ENCODE measurements at places on chromosomes 12 and 14. TPM values are rescaled to one million over a fixed set of nuclear protein-coding genes. Genes with fewer than 3 reads are reported as not detected.

DNA sequence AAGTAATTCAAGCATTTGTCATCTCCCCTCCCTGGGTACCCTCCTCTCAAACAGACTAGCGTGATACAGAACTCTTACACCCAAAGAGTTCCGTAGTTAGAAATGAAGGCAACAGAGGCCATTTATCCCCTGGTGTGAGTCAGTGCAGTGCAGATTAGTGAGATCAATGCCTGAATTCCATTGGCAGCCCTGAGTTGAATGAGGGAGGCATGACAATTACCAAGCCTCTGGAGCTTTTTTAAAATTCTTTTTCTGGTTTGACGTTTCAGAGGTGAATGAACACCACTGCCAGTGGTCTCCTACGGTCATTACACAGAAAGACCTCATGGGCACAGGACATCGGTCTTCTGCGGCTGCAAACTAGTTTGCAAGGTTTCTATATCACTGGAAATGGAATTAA, 94.4 kb downstream of the PRIMA1 start:
- DNase-seq: no peak

DNA sequence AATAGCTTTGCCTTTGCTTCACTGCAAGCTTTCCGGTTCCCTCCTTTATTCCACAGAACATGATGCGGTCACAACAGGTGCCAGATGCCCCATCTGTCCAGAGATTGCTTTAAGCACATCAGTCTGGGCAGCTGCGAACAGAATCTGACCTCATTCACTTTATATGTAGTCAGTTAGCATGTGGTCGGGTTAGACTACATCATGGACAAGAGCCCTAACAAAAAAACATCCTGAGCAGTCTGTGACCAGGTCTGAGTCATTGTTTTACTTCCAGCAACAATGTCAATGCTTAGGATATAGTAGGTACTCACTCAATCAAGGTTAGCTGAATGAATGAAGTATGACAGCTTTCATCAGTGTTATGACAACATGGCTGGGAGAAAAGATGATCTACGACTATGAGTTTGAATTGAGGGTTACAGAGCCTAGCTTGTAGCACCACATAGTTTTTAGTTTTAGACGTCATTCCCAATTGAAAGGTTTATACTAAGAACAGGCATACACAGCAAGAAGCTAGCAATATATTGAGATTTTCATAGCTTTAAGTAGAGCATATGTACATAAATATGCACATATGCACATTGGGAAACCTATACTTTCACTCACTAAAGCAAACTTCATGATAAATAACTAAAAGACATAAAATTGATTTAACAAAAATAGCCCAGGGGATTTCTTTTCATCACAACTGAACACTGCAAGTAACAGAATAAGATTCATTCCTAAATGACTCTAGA, 64.2 kb upstream of the TMCC3 start:
- no peak for DNase-seq

DNA sequence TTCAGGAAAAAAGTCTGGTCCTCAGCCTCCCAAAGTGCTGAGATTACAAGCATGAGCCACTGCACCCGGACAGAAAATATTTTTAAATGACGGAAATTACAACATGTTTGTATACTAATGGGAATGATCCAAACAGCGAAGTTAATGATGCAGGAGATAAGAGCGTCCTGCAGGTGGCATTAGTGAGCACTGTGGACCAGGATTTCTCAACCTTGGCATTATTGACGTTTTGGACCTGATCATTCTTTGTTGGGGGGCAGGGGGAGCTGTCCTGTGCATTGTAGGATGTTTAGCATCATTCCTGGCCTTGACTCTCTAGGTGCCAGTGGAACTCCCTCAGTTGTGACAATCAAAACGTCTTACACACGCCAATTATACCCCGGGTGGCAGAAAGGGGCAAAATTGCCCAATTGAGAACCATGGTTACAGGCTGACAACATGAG, 34.1 kb downstream of the SCFD1 start:
- peak; percentile 39 for DNase-seq

GRCh38 chr12:46965880-46966279, 113.5 kb upstream of the PCED1B start:
- DNase-seq: no peak

DNA sequence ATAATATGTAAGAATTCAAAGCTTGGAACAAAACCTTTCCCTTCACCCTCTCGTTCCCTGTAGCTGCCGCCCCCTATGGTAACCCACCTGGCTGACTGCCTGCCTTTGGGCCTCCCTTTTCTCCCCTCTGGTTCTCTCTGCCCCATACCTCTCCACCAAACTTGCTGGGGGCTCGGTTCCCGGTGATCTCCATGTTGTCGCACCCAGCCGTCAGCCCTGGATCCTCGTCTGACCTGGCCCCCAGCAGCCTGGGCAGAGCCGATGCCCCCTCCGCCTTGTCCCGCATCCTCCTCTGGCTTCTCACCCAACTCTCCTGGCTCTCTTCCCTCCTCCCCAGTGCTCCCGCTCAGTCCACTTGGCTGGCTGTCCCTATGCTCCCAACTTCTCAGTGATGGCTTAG, 4.5 kb downstream of the CYP46A1 start:
- no peak for DNase-seq

GRCh38 chr14:32104803-32105202, 27.7 kb downstream of the ARHGAP5 start:
- no peak for DNase-seq

GRCh38 chr12:122111089-122111641, 32.6 kb downstream of the MLXIP start:
- no peak for DNase-seq

- no peak for DNase-seq
These were observed 50.4 kb downstream of the DYRK2 start for GRCh38 chr12:67698672-67699581.

GRCh38 chr12:19799216-19799615, 359.9 kb downstream of the AEBP2 start:
- DNase-seq: no peak

- no peak for DNase-seq
These were observed 25.1 kb downstream of the C12orf42 start for GRCh38 chr12:103470664-103471063.

DNA sequence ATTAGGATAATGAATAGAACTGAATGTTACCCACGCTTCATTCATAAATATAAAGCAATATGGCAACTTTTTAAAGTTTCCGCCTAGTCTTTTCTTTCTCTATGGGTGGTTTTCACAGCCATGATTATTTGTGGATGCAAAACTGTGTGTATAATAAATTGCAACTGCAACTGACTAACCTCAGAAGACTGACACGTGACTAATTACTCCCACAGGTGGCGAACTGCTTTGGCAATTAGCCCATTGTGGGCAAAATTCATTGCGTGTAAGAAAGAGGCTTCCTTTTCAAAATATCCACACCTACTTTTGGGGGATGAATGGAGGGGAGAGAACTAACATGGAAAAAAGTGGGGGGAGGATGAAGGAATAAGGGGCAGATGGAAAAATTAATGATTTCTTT, 79.0 kb downstream of the SLC25A21 start:
- no peak for DNase-seq

- DNase-seq: peak; percentile 70
These were observed 27.9 kb downstream of the RHOF start for GRCh38 chr12:121765573-121765972.

GRCh38 chr12:92977326-92977725, 48.2 kb upstream of the EEA1 start:
- DNase-seq: no peak

DNA sequence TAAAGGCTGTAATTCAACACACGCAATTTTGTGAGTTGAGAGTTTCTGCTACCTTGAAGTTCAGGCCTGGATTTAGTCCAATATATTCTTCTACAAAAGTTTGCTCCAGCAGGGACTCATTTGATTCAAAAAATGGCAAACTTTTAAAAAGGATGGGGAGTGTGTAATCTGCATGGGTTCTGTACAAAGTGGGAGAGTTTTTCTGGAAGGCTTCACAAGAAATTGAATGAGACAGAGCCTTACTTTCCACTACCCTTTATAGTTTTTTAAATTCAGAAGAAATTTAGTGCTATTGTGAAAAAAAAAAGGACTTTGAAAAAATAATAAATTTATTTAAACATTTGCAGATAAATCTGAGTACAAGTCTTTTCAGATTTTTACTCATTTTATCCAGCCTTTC, 116.9 kb downstream of the METTL25 start:
- DNase-seq: no peak

DNA sequence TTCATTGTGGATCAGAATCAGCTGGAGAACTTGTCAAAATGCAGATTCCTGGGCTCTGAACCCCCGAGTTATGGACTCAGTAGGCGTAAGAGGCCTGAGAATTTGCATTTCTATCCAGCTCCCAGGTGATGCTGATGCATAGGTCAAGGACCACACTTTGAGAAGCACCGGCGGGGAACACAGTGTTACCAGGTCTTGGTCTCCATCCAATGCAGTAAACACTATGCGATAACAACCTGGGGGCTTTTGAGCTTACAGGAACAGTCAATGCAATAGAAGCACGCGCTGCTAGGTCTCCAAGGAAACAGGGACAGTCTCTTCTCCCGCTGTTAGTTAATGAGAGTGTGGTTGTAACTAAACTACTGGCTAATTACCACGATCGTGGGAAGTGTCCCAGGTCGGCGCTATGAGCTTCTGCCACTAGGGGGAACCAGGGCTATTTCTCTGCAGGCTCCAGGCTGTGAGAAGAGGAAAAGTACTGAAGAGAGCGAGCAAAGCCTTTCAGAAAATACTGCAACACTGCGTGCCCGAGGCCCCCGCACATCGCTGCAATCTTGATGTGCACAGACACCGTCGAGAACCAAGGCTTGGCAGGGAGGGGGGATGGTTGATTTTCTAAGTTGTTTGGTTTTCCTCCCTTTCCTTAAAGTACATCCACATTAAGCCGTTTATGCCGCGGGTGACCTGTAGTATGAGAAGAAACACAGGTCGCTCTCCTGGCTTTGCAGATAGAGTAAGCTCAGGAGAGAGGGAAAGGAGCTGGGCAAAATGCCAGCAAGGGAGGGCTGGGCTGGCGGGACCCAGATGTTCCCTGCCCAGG, 52.0 kb upstream of the KCNA1 start:
- DNase-seq: peak; percentile 84

- peak; percentile 66 for DNase-seq
These were observed at the start of gene SLC38A4 for GRCh38 chr12:46825591-46826414. Gene SLC38A4 (minus strand): TSS chr12:46825997. CDS start chr12:46793071, 32,926 bp downstream.

- no peak for DNase-seq
These were observed 103.9 kb upstream of the TMEM132C start for GRCh38 chr12:128163086-128163485.

Gene SLC6A15
- total RNA-seq: 2.5 TPM

Gene UBE3B
- total RNA-seq: 30.5 TPM

Gene SIX6
- total RNA-seq: not detected

Gene TMEM63C
- total RNA-seq: 5.1 TPM

Gene SLC10A1
- 1.7 TPM for total RNA-seq

Gene HVCN1
- total RNA-seq: 1.8 TPM

Gene LACRT
- total RNA-seq: not detected

Data from hepatocyte (in vitro differentiated cells).